ENCODE measurements at places on chromosomes 6 and 20.

DNA sequence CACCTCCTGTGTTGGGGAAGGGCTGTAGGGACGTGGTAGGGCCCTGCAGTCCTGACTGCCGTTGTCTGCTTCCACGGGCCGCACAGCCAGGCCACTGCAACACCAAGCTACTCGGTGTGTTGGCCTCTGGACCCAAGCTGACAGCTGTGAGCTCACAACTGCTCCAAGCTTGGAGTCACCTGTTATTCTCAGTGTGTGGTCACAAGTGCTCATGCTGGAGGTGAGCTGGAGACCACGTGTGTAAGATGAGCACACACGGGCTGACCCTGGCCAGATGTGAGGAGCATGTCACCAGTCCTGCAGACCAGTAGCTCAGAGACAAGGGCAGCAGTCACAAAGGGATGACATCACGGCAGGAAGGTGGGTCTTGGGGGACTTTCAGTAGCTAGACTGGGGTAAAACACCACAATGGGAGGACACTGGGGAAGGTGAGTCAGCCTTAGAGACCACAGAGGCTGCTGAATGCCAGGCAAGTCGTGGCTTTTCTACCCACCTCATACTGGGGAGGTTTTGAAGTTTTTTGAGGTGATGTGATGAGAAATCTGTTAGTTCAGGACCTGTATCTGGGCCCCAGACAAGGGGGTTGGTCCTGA, 87.3 kb downstream of the FAM120B start:
- peak; percentile 42 for DNase-seq

GRCh38 chr6:40587240-40588069, at the start of gene LRFN2:
TSS of gene LRFN2 (minus strand) at chr6:40587364.
- peak; percentile 67 for DNase-seq

GRCh38 chr6:20569000-20569610, 34.8 kb downstream of the CDKAL1 start:
- peak; percentile 80 for DNase-seq

- no peak for DNase-seq
Observed at GRCh38 chr20:35461620-35462019, 6.2 kb downstream of the CEP250 start.

DNA sequence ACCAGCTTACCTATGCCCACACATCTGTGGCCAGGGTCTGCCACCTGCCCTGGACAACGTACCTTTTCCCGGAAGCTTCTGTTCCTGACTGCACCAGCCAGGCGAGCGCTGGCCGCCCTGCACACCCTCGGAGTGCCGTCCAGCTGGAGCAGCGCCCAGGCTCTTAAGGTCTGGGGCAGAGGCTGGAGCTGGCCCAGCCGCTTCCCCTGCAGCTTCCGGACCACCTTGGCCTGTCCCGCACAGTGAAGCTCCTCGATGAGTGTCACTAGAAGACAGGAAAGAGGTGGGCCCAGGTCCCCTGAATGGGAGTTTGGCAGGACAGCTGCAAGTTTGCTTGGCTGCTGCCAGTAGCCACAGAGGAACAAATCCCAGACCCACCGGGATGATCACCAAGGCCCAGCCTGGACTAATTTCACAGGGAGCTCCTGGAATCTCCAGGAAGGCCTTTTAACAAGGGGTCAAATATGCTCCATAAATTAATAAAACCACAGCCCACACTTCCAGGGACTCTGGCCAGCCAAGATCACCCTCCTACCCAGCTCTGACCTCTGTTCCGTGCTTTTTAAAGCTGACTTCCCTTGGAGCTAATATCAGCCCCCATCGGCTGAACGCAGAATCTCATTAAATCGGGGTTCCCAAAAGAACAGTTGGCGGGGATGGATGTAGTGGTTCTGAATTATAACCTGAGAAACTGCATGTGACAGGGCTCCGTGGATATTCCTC, 82.3 kb downstream of the PTPN1 start:
- DNase-seq, result peak; percentile 56

- no peak for DNase-seq
Observed at GRCh38 chr6:6599468-6599873, 11.0 kb downstream of the LY86 start.

- peak; percentile 95 for DNase-seq
Observed at GRCh38 chr20:56440346-56441007, 27.9 kb upstream of the RTF2 start.

DNA sequence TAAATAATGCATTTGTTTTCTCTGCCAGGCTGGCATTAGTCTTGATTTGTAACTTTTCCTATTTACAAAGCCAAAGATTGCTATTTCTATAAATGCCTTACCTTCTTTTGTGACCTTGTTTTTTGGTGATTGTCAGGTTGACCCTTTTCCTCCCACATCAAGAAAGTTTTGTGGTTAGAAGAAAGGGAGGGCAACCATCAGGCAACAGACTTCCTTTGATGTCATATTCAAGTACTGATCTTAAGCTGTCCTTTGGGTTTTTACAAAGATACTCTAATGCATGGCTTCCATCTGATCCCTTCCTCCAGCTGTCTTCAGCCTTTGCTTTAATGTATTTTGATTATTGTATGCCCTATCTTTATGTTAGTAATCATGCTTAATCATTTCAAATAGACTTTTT, 23.9 kb downstream of the RNF217 start:
- DNase-seq, result peak; percentile 56

- DNase-seq, result no peak
Observed at GRCh38 chr6:148520109-148520841, 177.6 kb downstream of the SASH1 start.

- no peak for DNase-seq
Observed at GRCh38 chr20:36309643-36310042, 3.5 kb downstream of the DLGAP4 start.

DNA sequence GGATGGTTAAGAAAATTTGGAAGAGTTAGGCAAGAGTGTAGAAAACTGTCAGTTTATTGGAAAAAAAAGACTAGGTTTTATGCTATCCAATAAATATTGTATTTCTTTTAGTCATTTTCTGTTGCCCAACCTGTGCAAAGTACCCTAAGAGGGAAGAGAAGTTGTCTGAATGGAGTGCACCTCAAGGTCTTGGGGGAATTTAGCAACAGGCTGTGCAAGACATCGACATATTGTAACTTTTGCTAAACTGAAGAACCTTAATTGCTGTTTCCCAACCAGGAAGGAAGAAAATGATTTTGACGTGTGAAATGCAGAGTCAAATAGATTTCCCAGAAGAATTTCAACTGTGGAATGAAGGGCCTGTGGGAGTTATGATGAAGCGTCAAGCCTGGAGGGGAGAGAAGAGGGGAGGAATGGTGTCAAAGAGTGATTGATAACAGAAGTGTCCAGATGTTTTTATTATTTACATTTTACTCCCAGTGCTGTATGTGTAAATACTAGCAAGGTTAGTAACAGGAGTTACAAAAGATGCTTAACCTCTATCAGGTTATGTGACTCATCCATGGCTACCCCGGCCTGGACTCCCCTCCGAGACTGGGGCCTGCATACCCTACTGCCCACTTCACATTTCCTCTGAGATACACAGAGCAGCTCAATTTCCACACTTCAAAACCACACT, 246.8 kb downstream of the MYLK4 start:
- DNase-seq, result peak; percentile 28

Data from M059J (cell line).